Left ventricle myocardium superior (tissue), 1 donor: ENCODE measurements at places on chromosomes 11 and 22.

DNA sequence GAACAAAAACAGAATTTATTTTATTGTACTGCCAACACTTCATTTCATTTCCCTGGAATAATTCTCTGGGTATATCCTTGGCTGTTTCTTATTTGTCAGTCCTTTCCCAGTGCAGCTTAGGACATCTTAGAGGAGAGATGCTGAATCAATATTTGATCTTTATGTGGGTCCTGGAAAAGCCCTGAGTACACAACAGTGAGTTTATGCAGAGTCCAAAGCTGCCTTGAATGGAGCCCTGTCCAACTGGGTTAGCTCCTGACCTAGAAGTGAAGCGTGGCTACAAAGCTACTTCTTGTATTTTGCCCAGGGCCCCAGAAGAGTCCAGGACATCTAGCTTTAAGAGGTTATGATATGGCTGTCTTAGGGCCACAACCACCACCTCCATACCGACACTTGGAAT, 378.0 kb upstream of the FAT3 start:
- no peak for DNase-seq

DNA sequence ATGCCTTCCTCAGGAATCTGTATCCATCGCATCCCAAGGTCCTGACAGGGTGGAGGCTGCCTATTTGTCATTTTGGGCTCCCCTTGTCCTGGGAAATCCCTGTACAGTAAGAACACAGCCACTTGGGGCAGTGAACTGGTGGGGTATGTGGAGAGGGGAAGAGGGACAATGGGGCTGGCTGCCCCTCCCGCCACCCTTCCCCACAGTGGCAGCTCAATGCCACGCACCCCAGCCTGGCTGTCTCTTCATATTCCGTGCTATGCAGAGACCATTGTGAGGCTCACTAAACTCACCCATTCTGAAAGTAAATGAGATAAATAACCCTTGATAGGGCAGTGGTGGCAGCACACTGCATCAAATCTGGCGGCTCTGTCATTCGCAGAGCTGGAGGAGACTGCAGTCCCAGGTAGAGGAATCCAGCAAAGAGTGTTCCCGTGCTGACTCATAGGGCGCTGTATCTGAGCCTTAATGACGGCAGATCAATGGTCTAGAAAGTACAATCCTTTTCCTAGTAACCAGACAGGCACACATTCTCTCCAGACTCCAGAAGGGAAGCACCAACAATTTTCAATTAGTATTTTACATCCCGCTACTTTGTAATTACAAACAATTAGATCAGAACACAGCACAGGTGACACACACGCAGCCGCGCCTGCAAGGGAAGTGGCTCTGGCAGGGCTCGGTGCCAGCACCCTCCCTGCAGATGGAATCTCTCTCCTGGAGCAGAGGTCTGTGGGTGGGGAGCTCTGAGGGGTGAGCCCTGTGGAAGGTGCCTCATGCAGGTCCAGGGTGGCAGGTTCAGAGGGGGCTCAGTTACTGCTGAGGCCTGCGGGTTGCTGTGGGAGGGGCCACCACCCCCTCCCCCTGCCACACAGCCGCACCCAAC, 167.9 kb upstream of the B3GAT1 start:
- DNase-seq, result no peak

DNA sequence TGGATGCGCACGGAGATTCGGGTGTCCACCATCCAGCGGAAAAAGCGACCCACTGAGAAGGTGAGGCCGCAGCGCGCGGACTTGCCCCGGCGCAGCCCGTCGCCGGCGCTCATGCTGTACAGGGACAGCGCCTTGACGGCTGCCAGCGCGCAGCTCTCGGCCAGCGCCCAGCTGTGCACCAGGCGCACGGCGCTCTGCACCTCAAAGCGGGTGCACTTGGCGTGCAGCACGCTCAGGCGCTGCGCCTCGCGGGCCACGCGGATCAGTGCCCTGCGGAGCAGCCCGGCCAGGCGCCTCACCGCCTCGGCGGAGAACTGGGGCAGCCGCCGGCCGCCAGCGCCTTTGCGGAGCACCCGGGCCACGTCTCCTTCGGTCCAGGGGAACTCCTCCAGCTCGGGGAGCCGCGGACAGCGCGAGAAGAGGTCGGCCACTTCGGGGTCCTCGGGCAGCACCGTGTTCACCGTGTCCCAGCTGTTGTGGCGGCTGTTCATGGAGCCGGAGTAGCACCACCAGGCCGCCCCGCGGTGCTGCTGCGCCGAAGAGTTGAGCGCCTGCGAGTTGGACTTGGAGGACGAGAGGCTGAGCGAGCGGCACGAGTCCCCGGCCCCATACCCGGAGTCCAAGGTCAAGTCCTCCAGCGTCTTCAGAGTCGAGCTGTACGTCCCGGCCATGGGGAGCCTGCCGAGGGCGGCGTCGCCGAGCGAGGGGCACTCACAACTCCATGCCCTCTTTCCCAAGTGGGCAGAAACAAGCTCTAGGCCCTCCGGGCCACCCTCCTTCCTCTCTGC, 703 bp downstream of the ABTB2 start:
- DNase-seq, result peak; percentile 83

DNA sequence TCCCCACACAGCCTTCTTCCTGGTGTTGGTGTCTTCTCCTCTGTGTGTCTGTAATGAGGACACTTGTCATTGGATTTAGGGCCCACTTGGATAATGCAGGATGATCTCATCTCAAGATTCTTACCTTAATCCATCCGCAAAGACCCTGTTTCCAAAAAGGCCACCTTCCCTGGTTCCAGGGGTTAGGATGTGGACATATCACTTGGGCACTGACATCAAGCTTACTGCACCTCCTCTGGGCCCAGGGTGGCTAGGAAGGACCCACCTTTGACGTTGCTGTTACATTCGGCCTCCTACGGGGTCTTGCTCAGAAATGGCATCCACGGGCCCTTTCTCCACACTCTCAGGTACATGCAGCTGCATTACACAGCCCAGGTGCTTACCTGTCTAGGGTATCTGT, 535.9 kb downstream of the BRD1 start:
- no peak for DNase-seq

GRCh38 chr11:96635655-96636054, 245.8 kb downstream of the JRKL start:
- DNase-seq, result no peak

DNA sequence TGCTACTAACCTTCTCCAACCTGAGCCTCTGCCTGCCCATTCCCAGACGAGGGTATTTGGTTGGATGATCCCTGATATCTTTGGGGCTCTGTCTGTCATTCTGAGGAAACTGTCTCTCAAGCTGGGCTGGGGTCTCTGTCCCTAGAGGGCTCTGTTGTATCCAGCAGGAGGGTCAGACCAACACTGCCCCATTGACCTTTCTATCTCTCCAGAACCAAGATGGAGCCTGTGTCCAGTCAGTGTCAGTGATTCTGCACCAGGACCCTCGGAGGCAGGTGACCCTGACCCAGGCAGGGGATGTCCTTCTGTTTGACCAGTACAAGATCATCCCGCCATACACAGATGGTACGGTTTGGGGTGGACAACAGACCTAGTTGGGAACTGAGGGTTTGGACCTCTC, 21.9 kb downstream of the OTOG start:
- DNase-seq, result no peak

GRCh38 chr11:126545057-126545555, 189.6 kb downstream of the ST3GAL4 start:
- no peak for DNase-seq

- no peak for DNase-seq
Observed at GRCh38 chr11:66228521-66228920, 39.9 kb upstream of the RAB1B start.

- DNase-seq, result no peak
Observed at GRCh38 chr11:92766698-92767097, 202.8 kb upstream of the MTNR1B start.

- peak; percentile 23 for DNase-seq
Observed at GRCh38 chr11:69669486-69669885, 5.7 kb downstream of the LTO1 start.

DNA sequence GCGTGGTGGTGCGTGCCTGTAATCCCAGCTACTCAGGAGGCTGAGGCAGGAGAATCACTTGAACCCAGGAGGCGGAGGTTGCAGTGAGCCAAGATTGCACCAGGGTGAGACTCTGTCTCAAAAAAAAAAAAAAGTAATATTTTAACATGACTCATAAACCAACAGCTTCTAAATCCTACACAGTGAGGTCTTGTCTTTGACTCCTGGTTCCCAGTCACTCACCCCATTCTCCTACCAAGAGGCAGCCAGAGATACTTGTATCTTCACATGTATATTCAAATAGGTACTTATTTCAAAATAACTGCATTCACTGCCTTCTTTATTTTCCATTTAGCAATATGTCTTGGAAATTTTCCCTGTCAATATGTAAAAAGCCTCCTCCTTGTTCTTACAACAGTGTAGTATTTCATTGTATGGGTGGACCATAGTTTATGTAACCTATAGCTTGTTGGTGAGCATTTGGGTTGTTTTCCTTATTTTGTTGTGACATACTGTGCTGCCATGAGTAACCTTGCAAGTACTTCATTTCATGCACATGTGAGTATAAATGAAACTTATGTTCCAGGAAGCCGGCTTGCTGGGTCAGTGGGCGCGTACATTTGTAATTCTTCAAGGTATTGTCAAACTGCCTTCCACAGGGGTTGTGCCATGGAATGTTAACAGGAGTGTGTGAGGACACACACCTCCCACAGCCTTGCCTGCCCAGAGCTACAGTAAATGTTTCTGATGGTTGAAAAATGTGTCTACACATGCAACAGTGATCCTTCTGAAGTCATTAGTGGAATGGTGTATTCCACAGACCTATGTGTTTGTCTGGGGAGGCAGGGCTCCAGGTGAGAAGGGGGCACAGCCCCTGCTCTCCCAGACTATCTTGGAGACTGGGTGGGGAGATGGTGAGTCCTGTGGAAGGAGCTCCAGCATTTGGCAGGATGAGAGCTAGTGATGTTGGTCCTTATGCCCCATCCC, 47.9 kb downstream of the OSBP2 start:
- DNase-seq, result no peak

DNA sequence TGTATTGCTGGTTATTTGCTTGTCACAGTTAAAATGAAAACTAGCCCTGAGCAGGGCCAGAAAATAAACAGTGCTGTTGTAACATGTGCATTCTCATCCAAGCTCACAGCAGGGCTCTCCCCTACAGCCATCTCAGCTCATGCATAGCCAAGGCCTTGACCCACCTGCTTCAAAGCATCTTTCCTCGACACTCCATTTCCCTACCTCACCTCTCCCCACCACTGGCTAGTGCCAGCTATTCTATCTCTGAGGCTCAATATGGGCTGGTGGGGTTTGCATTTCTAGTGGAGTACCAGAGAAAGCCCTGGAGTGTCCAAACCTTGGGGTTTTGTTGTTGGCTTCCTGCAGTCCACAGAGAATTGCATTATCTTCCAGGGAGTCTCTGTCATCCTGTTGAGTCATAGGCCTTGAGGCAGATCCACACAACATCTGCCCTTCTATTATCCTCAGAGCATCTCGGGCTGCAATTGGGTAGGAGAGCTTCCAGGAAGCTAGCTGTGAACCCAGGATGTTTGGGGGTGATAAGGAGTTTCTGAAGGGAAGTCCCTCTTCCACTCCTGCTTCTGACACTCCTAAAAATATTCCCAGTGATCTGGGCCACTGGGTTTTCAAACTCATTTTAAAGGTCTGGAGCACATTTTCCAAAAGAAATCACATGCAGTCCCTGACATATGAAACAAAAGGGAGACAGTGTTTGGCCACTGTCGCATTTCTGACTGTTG, 36.1 kb upstream of the AMOTL1 start:
- no peak for DNase-seq

- DNase-seq, result no peak
Observed at GRCh38 chr11:113487622-113488021, 12.4 kb upstream of the DRD2 start.

DNA sequence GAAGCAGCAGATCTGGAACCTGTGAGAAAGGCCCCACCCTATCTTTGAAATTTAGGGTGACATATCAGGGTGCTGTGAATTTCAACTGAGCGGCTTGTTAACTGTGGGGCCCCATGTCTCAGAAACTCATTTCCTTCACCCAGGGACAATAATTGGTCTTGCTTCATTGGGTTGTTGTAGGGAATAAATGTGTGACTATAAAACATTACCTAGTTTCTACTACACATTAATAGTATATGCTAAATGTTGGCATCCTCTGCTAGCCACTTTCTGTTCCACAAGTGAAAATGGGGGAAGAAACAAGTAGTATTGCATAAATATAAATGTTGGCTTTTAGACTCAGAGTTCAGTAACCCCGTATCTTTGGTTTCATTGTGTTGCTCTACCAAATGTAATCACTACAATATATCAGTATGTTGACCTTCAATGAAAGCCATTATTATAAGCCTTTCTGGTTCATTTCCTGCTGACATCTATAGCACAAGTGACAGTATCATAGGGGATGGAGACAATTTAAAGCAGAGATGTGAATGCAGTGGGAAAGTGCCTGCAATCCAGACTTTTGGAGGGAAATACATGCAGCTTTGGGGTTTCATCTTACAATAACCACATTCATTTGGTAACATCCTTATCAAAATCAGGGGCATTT, 905.5 kb upstream of the RAG2 start:
- no peak for DNase-seq

DNA sequence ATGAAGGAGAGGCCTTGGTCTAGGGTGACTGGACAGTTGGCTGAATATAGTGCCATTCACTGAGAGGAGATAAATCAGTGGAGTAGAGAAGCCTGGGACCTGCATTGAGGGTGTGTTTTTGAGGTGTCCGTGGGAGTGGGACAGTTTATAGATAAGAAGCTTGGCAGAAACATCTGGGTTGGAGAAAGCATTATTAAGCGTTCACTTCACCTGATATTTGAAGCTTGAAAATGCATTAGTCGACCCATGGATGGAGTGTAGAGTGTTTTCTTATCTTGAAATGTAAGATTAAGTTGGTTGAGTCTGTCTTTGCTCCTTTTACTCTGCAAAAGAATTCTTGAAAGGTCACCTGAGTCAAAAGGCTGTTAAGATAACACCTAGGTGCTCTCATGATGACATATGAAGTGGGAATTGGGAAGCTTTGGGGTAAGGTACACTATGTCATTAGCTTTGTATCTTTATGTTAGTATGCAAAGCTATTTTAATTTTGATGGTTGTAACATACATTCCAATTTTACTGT, 160.7 kb downstream of the ARHGAP42 start:
- no peak for DNase-seq

GRCh38 chr11:41282395-41282794, 177.1 kb downstream of the LRRC4C start:
- no peak for DNase-seq

GRCh38 chr11:11740836-11741235, 100.9 kb upstream of the USP47 start:
- no peak for DNase-seq

DNA sequence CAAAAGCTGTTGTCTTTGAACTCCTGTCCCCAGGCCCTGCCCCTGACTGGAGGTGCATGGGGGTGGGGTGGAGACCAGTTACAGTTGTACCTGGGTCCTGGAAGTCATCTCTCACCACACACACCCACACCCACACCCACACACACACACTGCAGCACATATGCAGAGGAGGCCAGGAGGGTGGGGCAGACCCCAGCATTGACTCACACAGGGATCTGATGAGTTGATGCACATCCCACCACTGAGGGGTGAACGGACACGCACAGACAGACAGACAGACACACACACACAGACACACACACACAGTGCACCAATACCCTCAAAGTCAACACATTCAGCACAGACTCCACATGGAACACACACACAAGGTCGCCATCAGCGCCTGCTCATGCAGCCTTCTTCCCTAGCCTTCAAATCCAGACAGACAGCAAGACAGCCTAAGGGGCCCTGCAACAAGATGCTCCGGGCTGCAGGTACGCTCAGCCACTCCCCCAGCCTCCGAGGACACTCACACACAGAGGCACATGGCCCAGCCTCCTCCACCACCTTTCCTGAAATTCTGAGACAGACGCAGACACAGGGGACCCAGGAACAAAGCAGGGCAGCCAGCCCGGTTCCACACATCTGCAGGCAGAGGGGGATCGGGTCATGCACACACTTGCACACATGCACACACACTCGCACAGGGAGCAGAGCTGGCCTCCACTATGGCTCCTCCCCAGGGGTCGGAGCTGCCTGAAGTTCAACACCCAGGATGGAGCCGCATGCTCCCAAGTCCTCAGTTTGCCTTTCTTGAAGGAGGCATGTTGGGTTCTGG, 26.5 kb downstream of the SYT7 start:
- DNase-seq, result no peak
